Endodermal cell (in vitro differentiated cells): ENCODE measurements at places on chromosomes 2 and 18. TPM values are rescaled to one million over a fixed set of nuclear protein-coding genes. Genes with fewer than 3 reads are reported as not detected.

- peak; percentile 62 for DNase-seq
These were observed 80.5 kb upstream of the ITPRID2 start for GRCh38 chr2:181810823-181811695.

DNA sequence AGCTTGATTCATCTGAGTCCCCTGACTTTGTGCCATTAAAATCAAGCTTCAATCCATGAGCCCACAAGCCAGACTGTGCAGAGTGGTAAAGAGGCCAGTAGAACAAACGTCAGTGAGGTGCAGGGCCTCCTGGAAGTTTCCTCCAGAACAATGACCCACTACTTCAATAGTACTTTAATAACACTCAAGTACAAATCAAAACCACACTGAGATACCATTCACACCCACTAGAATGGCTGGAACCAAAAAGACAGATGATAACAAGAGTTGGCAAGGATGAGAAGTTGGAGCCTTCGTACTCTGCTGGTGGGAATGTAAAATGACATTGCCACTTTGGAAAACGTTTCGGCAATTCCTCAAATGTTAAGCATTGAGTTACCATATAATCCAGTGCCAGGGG lies 181.1 kb downstream of the TMEM163 start:
- no peak for DNase-seq

DNA sequence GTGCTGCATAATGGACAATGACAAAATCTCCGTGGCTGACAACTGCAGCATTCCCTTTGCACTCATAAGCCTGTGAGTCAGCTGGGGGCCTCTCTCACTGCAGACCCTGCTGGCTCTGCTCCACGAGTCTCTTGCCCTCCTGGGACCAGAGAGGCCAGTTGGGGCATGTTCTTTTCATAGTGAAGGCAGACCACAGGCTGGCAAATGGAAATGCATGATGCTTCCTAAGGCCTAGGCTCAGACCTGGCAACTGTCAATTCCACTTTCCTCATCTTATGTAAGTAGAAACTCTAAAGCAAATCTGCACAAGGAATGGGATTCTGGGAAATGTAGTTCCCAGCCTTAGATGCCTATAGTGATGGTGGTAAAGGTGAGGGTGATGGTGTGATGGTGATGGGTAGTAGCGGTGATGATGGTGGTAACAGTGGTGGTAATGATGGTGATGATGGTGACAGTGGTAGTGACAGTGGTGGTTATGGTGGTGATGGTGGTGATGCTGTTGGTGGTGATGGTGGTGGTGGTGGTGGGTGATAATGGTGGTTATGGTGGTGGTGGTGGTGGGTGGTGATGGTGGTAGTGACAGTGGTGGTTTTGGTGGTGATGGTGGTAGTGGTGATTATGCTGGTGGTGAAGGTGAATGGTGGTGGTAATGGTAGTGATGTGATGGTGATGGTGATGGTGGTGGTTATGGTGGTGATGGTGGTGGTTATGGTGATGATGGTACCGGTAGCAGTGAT lies 185.8 kb upstream of the ARL4C start:
- DNase-seq: peak; percentile 42

GAREM1 gene
- 9.2 and 11.1 TPM in 2 replicates for total RNA-seq

- DNase-seq: no peak
These were observed 34.8 kb downstream of the HAT1 start for GRCh38 chr2:171957061-171957460.

GRCh38 chr2:218908721-218909619 lies 28.3 kb downstream of the WNT10A start:
- peak; percentile 97 for DNase-seq

GRCh38 chr2:136238286-136239078 lies 120.5 kb upstream of the CXCR4 start:
- peak; percentile 56 for DNase-seq

- peak; percentile 40 for DNase-seq
These were observed 48.0 kb downstream of the KCNIP3 start for GRCh38 chr2:95345081-95345562.

DNA sequence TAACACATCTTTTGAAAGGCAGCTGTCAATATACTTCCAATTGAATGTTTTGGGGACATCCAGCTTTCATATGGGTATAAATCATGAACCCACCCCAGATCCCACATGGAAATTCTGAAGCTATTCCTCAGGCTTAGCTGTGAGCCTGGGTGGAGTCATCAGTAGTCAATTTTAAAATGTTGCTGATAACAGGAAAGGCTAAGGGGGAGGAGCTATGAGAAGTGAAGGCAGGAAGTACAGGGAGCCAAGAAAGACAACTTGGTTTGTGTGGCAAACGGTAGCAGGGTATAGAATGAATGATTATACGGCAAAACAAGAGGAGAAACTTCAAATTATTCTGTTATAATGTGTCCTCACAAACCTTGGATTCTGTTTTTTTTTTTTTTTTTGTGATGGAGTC lies 108.6 kb downstream of the QPCT start:
- no peak for DNase-seq

DNA sequence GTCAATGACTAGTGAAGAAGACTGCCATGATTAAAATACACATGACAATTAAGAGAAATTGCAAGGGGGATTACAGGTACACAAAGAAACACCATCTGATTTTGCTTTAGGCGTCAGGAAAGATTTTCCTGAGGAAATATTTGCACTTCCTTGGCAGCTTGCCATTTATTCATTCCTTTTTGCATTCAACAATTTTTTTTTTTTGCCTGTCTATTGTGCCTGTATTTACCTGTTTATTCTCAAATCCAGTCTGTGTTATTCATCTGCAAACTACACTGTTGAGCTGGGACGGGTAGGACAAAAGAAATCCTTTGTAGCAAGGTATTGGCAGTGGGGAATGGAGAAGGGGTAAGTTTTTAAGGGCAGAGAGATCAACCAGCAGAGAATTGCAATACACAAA lies 31.8 kb downstream of the SMAD2 start:
- no peak for DNase-seq

IL1RL1 gene
- 0.23 to 1.6 TPM (median 0.75 TPM) in 3 replicates for total RNA-seq

DNA sequence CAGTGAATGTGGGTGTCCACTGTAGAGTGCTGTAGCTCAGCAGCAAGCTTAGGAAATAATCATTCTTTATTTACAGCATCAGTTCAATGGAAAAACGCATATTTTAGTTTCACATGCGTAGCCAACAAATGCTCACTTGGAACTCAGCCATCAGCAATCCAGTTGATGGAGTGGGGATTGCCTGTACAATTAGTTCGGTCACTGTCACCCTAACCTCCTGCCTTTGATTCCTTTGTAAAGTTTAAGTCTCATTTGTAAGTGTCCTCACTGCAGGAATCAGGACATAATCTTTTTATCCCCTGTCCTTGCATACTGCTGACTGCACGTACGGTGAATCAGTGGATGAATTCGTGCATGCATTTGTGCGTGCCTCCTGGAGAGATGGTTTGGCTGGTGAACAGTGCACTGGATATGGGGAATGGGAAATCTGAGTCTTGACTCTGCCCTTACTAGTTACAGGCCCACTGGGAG lies 55.9 kb downstream of the RAB31 start:
- DNase-seq: peak; percentile 2

ABCA12 gene
- total RNA-seq: 0.07 TPM in 1 of 3 replicates, not detected in the others

- no peak for DNase-seq
These were observed 20.3 kb upstream of the REG3G start for GRCh38 chr2:79005216-79005615.

DNA sequence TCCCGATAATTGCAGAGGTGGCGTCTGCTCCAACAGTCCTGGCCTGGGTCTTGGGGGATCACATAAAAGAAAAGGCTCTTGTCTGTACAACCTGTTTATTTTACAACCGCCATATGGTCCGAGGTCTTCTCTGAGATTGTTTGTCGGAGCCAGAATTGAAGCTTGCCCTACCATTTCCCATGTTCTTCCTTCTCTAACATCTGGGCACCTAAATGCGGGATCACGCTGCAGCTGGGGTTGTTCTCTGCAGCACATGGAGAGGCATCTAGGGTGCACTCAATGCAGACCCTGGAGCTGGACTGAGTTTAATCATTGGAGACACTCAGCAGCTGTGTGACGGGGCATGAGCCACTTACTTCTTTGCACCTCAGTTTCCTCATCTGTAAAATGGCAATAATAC lies 107.7 kb downstream of the ACKR3 start:
- DNase-seq: peak; percentile 18

SERPINB11 gene
- total RNA-seq: not detected in 3 replicates

- no peak for DNase-seq
These were observed 20.4 kb downstream of the PKP4 start for GRCh38 chr2:158477202-158477601.

- DNase-seq: no peak
These were observed 24.9 kb upstream of the EPC2 start for GRCh38 chr2:148619560-148620195.

GRCh38 chr2:69625078-69625795 lies 18.3 kb downstream of the AAK1 start:
- no peak for DNase-seq
